ENCODE measurements at places on chromosomes 3 and 15. TPM values are rescaled to one million over a fixed set of nuclear protein-coding genes. Genes with fewer than 3 reads are reported as not detected.

The RNF13 gene
- 13.5 TPM for polyA plus RNA-seq

The EFCC1 gene
- 0.30 TPM for polyA plus RNA-seq

The SLC6A20 gene
- polyA plus RNA-seq: 0.17 TPM

The LNP1 gene
- polyA plus RNA-seq: 6.6 TPM

DNA sequence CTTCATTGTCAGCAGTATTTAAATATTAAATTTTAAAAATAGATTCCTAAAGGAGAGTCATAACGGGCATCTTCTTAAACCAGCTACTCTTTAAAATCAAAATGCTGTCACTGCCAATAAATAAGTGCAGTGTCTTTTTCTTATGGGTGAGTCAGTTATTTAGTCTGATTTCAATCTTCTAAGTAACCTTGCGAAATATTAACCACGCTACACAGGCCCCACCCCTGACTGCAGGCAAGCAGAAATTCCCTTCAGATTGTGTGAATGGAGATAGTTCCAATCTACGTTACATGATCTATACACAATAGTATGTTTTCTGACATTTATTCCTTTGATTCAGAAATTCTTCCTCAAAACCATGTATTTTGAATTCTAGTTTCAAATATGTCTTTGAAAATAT is 141.5 kb downstream of the GADL1 start:
- no peak for DNase-seq
- no peaks in the 10 kb centered on the region for H3K36me3 ChIP-seq
- H3K4me1 ChIP-seq: no peaks in the 10 kb centered on the region
- H3K27me3 ChIP-seq: no peaks in the 10 kb centered on the region
- H3K4me3 ChIP-seq: no peak overlapping the region
- no peak overlapping the region for H3K27ac ChIP-seq

GRCh38 chr15:70160803-70161565 is 63.3 kb upstream of the TLE3 start:
- DNase-seq: no peak
- no peak overlapping the region for H3K27ac ChIP-seq
- H3K4me1 ChIP-seq: peaks cover 6% of the 10 kb centered on the region
- H3K36me3 ChIP-seq: no peaks in the 10 kb centered on the region

GRCh38 chr3:4712109-4712508 is 219.0 kb downstream of the ITPR1 start:
- peaks cover 8% of the 10 kb centered on the region for H3K4me1 ChIP-seq
- no peak overlapping the region for H3K27ac ChIP-seq
- no peaks in the 10 kb centered on the region for H3K27me3 ChIP-seq
- no peak overlapping the region for H3K4me3 ChIP-seq
- no peak for DNase-seq

DNA sequence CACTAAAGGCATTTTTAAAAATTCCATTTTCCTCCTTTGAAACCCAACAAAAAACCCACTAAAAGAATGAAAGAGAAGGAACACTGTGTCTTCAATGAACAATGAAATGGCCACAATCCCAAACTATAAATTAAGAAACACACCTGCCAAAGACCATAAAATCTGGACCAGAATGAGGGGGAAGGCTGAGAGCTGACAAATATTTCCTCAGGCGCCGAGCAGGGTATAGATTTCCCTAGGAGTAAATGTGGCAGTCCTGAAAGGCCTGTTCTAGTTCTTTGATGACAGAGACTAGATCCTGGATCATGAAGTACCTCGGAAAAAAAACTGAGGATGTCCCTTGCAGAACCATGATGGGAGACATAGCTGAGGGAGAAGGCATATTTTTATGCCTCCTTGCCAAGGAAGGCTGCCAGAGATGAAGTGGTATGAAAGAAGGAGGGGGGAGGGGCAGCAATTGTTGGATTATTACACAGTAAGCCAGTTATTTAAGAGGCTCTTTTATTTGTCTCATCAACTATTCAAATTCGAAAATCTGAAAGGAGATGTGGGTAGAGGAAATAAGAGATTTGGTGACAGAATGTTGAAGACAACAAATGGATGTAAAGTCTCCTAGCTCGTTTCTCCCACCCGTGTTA is 275.3 kb upstream of the GOLGA6L4 start:
- H3K4me1 ChIP-seq: no peaks in the 10 kb centered on the region
- H3K36me3 ChIP-seq: no peaks in the 10 kb centered on the region
- no peak overlapping the region for H3K4me3 ChIP-seq
- DNase-seq: no peak

DNA sequence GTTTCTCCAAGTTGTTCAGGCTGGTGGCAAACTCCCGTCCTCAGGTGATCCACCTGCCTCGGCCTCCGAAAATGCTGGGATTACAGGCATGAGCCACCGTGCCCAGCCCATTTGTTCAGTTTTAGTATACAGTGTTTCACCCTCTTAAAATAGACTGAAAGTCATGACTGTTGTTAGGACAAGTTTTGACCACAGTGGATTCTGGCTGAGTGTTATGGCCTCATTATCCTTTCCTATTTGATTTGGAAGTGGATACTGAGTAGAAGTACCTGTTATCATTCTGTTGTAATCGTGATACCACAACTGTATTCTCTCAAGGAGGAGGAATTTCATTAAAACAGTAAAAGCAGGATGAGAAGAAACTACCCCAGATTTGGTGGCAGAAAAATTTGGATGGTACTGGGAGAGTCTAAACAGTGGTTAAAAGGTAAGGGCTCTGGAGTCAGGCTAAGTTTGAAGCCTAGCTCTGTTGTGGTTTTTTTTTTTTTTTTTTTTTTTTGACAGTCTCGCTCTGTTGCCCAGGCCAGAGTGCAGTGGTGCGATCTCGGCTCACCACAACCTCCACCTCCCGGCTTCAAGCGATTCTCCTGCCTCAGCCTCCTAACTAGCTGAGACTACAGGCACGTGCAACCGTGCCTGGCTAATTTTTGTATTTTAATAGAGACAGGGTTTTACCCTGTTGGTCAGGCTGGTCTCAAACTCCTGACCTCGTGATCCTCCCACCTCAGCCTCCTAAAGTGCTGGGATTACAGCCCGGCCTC is 2.6 kb downstream of the MAP2K1 start:
- no peaks in the 10 kb centered on the region for H3K36me3 ChIP-seq
- DNase-seq: no peak
- no peaks in the 10 kb centered on the region for H3K4me1 ChIP-seq
- no peaks in the 10 kb centered on the region for H3K27me3 ChIP-seq
- H3K4me3 ChIP-seq: no peak overlapping the region

- H3K36me3 ChIP-seq: no peaks in the 10 kb centered on the region
- no peak for DNase-seq
- H3K27ac ChIP-seq: no peak overlapping the region
- no peaks in the 10 kb centered on the region for H3K27me3 ChIP-seq
- H3K4me3 ChIP-seq: no peak overlapping the region
Measured at GRCh38 chr3:38587548-38588131, 61.8 kb downstream of the SCN5A start.

GRCh38 chr3:106276755-106277612 is 408.2 kb upstream of the CBLB start:
- no peaks in the 10 kb centered on the region for H3K27me3 ChIP-seq
- no peaks in the 10 kb centered on the region for H3K36me3 ChIP-seq
- H3K4me3 ChIP-seq: no peak overlapping the region
- no peaks in the 10 kb centered on the region for H3K4me1 ChIP-seq

GRCh38 chr15:99369196-99369595 is 117.9 kb downstream of the LRRC28 start:
- H3K27ac ChIP-seq: no peak overlapping the region
- no peaks in the 10 kb centered on the region for H3K4me1 ChIP-seq
- no peak overlapping the region for H3K4me3 ChIP-seq
